ENCODE measurements at places on chromosomes 13 and 19.

DNA sequence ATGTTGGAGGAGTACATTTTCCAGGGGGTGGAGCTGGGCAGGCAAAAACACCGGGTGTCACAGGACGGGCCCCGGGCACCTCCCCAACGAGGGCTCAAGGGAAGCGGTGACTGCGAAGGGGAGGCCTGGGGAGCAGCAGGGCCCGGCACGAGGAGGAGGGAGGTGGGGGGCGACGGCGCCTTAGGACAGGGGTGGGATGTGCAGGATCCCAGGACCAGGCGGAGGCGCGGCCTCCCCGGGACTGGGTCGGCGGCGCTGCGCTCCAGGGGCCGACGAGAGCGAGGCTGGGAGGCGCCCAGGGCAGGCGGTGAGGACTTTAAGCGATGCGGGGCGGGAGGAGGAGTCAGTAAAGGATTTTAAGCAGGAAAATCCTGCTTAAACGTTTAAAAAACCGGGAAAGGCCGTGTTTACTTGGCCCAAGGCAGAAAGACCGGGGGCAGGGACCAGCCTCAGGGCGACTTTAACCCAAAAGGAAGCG, 427 bp downstream of the ZNF160 start:
- no peak for DNase-seq

- peak; percentile 86 for DNase-seq
Measured at GRCh38 chr13:30033681-30034457, 183.5 kb upstream of the UBL3 start.

DNA sequence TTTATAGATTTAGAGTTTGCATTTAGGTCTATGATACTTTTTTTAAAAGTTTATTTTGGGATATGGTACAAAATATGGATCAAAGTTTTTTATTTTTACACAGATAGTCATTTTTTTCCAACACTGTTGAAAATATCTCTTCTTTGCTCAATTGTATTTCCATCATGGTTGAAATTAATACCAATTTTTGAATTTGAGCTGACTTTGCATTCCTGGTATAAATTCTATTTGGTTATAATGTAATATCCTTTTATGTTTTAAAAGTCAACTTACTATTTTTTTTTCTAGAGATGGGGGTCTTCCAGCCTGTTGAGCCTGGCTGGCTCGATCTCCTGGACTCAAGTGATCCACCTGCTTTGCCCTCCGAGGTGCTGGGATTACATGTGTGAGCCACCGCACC, 620.1 kb downstream of the OLFM4 start:
- no peak for DNase-seq

DNA sequence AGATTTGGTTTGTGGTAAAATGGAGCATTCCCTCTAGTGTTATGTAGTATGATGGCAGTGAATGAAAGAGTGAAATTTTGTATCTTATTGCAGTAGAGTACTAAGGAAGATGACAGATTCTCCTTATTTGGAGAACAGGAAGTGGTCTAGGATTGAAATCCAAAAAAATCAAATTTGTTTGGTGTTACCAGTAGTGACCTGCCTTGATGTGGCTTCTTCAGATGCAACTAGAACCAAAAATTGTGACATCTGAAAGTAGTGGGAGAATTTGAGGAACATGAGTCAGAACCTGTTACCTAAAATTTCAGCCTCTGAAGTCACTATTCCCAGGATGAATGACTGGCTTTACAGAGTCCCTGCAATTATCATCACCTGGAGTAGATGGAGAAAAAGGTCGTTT, 165.9 kb downstream of the KLF5 start:
- no peak for DNase-seq

- no peak for DNase-seq
Measured at GRCh38 chr19:38727868-38728660, 16.2 kb downstream of the CAPN12 start.

- DNase-seq, result no peak
Measured at GRCh38 chr19:18736415-18737336, 53.2 kb downstream of the CRTC1 start.

DNA sequence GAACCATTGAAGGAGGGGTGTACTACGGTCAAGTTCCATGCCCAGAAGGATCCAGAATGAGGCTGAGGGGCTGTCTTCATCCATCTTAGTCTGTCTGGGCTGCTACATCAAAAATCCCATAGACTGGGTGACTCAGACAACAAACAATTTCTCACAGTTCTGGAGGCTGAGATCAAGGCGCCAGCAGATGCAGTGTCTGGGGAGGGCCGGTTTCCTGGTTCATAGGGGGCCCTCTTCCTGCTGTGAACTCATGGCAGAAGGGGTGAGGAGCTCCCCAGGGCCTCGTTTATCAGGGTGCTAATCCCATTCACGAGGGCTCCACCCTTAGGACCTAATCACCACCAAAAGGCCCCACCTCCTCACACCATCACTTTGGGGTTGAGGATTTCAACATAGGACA, 14.7 kb upstream of the KCTD15 start:
- DNase-seq, result no peak
